Lung (tissue), 17 donors: ENCODE measurements at places on chromosomes 16 and 17. TPM values are rescaled to one million over a fixed set of nuclear protein-coding genes. Genes with fewer than 3 reads are reported as not detected.

Gene KLHL10
- polyA plus RNA-seq: 0.12 TPM

Gene XYLT1
- 3.7 TPM for polyA plus RNA-seq

- H3K27me3 ChIP-seq: peaks cover 36% of the 10 kb centered on the region
- H3K4me1 ChIP-seq: no peaks in the 10 kb centered on the region
- H3K27ac ChIP-seq: no peak overlapping the region
Measured at GRCh38 chr17:45218895-45219661, 2.6 kb upstream of the FMNL1 start.

Gene PRDM7
- not detected for polyA plus RNA-seq

DNA sequence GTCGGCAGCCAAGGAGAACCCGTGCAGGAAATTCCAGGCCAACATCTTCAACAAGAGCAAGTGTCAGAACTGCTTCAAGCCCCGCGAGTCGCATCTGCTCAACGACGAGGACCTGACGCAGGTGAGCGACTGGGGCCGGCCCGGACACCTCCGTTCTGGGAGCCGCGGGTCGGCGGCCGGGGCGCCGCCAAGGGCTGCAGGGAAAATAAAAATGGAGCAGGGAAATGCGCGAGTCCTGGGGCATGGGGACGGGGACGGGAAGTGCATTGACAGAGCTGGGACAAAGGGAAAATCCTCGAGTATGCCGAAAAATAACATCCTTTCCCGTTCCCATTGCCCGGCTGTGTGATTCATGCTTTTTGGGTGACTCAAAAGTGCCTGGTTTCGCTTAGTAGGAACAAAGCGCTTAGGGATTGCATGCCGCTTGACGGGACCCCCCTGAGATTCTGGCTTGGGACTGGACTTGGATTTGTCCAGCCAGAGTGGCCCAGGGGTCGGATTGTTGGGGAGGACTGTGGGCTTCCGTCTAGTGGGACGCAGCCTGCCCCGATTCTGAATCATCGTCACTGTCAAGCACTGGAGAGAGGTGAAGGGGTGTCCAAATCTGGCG, 699 bp downstream of the MPRIP start:
- H3K4me1 ChIP-seq: peaks cover 20% of the 10 kb centered on the region
- peak overlapping the region; percentile 66 for H3K4me3 ChIP-seq
